Activated T-helper 2 cell treated with anti-CD3 and anti-CD28 coated beads, Interferon-gamma antibody, Interleukin-2, Interleukin-4, amounts not matched to agents 10 μg/mL and 5 μg/mL and 100 μg/mL, durations not matched to agents 14 hours and 24 hours and 36 hours (primary cell): ENCODE measurements at places on chromosomes 7 and 10. TPM values are rescaled to one million over a fixed set of nuclear protein-coding genes. Genes with fewer than 3 reads are reported as not detected.

Gene DEPP1
- 0.64 and 1.5 TPM in 2 replicates for total RNA-seq

Gene MIOS
- 29.8 and 30.3 TPM in 2 replicates for total RNA-seq

Gene CYP3A7
- not detected in 2 replicates for total RNA-seq

Gene NPFFR1
- total RNA-seq = not detected in 2 replicates

Gene MACC1
- total RNA-seq = not detected in 2 replicates

Gene TAC1
- 1.8 and 2.0 TPM in 2 replicates for total RNA-seq

Gene BZW2
- total RNA-seq = 82.9 and 90.2 TPM in 2 replicates

Gene WNT2
- not detected in 2 replicates for total RNA-seq

Gene CLDN3
- total RNA-seq = not detected in 2 replicates

Gene NODAL
- not detected in 2 replicates for total RNA-seq

Gene DRGX
- not detected in 2 replicates for total RNA-seq

Gene PON1
- total RNA-seq = not detected in 2 replicates

Gene MTPN
- total RNA-seq = 113 and 118 TPM in 2 replicates

Gene TMEM139
- 0.75 and 1.1 TPM in 2 replicates for total RNA-seq

Gene BMS1
- total RNA-seq = 31.8 and 32.8 TPM in 2 replicates

Gene INTS15
- total RNA-seq = 41.1 and 42.1 TPM in 2 replicates

Gene HABP2
- total RNA-seq = not detected in 2 replicates

Gene TMEM236
- 0.07 TPM in 1 of 2 replicates, not detected in the other for total RNA-seq

Gene LBX1
- total RNA-seq = not detected in 2 replicates

Gene WEE2
- total RNA-seq = 0.05 TPM in 1 of 2 replicates, not detected in the other

Gene CPN1
- not detected in 2 replicates for total RNA-seq

Gene PHKG1
- total RNA-seq = 2.5 and 3.6 TPM in 2 replicates

Gene TAS2R41
- total RNA-seq = not detected in 2 replicates

Gene SRRM3
- 0.11 and 0.23 TPM in 2 replicates for total RNA-seq

Gene TSPAN12
- not detected in 2 replicates for total RNA-seq

Gene CABCOCO1
- not detected in 2 replicates for total RNA-seq

Gene AGMO
- not detected in 2 replicates for total RNA-seq

Gene EBLN1
- not detected in 2 replicates for total RNA-seq

Gene ADCYAP1R1
- not detected in 2 replicates for total RNA-seq

Gene IFIT1B
- not detected in 2 replicates for total RNA-seq

Gene RSPH10B2
- 0.23 TPM in 1 of 2 replicates, not detected in the other for total RNA-seq

Gene GPER1
- 0.37 and 0.46 TPM in 2 replicates for total RNA-seq

Gene KEL
- total RNA-seq = 0.78 and 0.96 TPM in 2 replicates

Gene EGR2
- total RNA-seq = 126 and 137 TPM in 2 replicates

Gene ADARB2
- 0.05 TPM in 1 of 2 replicates, not detected in the other for total RNA-seq
